ENCODE measurements at places on chromosomes 2 and 18.

GRCh38 chr2:235903782-235904584 is 264.2 kb downstream of the GBX2 start:
- no peak for DNase-seq

- no peak for DNase-seq
These were observed 73.2 kb downstream of the TGFA start for GRCh38 chr2:70480468-70480867.

DNA sequence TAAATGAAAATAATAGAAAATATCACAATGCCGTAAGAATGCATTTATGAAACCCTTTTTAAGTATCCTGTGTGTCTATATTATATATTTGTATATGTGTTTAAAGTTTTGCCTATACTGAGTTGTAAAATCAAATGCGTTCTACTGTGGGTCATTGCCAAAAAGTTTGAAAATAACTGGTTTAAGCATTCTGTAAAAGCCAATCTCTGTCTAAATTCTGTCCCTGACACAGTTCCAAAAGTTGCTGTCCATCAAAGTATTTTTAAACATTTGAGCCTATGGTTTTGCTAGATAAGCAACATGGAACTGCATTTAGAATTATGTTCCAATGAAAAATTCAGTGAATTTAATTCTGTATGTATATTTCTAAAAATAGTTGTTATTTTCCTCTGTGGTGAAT is 1360.4 kb upstream of the CRIM1 start:
- no peak for DNase-seq

DNA sequence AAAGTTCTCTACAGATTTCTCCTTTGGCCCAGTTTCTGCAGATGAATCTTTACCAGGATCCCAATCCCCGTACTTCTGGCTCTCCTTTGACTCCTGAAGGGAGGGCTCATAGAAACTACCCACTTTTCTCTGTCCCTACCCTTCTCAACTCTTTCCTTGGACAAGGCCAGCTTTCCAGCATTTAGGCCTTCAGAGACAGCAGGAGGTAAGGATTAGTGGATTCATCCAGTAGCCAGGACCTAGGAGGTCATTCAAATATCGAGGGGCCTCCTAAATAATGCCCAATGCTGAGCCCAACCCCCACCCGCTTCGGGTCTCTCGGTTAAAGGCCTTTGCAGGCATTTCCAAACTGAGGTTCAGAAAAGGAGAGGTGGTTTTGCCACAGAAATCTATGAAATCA is 4.8 kb upstream of the ZNF532 start:
- no peak for DNase-seq

- no peak for DNase-seq
These were observed 23.2 kb upstream of the RNF103 start for GRCh38 chr2:86646865-86647264.

DNA sequence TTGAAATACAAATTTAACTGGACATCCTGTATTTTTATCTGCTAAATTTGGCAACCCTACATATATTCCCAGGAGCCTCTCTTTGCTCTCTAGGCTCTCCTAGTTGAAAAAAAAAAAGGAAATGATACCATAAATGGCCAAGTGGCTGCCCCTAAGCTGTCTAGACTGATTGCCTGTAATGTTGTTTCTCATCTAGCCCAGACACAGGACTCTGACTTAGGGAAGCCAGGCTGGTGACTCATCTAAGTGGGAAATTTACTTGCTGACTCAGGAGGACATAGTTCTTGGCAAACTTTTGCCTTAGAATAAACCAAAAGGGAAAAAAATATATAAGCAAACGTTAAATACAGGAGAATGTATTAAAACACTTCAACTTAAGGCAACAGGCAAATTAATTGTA is 14.6 kb upstream of the ITGAV start:
- DNase-seq = no peak

DNA sequence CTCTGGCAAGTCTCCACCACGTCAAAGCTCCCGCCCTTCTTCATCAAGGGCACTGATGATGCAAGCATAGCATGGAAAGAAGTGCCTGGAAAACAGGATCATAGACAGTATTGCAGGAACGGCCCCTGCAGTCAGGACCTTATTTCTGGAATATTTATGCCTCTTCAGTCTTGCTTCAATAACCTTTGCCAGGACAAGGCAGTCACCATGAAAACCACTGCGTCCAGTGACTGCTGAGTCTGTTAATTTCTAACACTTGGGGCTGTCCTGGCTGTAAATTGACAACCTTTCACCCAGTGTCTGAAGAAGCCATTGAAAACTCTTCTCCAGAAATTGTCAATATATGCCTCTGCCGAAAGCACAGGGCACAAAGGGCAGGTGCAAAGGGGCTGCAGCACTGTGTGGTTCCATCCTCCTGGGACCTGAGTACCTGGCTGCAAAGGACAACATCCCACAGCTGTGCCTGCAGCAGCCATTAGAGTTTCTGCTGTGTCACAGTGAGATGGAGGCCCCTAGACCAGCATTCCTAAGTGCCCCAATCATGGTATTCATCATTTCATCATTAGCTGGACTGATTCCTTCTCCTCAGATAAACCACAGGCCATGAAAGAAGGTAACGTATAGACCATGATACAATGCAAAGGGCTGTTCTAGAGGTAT is 819.6 kb downstream of the RNF144A start:
- DNase-seq = no peak

GRCh38 chr18:55300936-55301531 is 287.0 kb downstream of the TCF4 start:
- no peak for DNase-seq

DNA sequence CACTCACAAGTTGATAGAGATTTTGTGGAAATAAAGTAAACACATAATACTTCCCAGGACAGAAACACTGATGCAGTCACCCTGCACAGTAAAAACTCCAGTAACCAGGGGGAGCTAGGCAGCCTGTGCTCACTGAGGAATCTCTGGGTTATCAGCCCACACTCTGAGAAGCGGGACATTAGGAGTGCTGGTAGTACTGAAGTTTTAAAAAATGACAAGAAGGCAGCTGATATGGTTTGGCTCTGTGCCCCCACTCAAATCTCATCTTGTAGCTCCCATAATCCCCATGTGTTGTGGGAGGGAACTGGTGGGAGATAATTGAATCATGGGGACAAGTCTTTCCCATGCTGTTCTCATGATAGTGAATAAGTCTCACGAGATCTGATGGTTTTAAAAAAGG is 31.4 kb downstream of the KCTD1 start:
- DNase-seq = no peak

DNA sequence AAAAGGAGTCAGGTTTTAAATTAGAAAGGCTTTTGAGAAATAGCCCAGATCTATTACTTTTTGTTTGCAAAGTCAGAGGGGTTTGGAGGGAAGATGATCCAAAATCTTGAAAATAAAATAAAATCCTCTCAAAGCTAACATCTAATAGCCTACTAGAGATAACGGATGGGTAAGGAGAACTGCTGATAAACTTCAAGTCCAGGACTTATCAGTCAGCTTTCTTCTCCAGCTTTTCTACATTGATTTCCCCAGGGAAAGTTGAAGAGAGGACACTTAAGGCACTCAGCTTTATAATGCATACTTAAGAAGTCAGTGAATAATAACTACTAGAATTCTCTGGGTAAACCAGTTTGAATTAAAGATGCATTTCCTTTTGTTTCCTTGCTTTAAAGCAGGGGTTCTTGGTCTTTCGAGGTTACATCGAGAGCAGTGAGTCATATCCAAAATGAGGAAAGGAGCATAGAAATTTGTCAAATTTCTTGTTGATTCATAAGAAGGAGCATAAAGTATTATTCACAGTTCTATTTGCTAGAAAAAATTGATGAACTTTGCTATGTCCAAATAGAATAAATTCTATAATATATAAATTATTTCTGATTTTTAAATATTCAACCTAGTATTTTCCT is 43.2 kb upstream of the ITPRID2 start:
- no peak for DNase-seq

GRCh38 chr2:64349131-64349530 is 104.8 kb upstream of the LGALSL start:
- DNase-seq = no peak

DNA sequence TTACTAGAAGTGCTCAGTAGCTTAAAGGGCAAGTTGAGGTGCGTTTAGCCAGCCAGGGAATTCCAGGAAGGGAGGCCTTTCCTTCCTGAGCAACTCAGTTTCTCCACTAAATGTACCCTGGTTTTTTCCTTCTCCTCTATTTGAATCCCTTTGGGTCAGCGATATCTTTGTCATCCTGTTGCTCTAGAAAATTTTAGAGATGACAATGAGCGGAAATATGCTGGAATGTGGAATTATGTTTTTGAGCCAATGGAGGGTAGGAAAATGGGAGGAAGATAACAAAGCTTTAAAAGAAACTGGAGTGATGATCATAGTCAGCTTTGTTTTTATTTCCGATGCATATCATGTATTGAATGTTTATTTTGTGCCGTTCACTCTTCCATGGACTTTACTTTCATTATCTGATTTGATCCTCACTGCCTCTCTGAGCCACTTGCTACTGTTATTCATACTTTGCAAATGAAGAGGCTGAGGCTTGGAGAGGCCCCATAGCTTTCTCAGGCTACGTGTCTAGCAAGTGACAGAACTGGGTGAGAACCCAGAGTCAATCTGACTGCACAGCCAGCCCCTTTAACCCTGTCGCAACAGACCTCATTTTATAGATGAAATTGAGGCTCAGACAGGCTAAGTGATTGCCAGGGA is 67.3 kb downstream of the NTSR2 start:
- DNase-seq = no peak

- DNase-seq = peak; percentile 57
These were observed 1110.6 kb upstream of the ACVR2A start for GRCh38 chr2:146734042-146734820.

- no peak for DNase-seq
These were observed 69.9 kb downstream of the TMEM247 start for GRCh38 chr2:46549166-46549844.

- DNase-seq = peak; percentile 99
These were observed 14.6 kb downstream of the ADI1 start for GRCh38 chr2:3504741-3505140.

GRCh38 chr2:238462782-238463396 is 36.2 kb downstream of the ASB1 start:
- DNase-seq = peak; percentile 14

DNA sequence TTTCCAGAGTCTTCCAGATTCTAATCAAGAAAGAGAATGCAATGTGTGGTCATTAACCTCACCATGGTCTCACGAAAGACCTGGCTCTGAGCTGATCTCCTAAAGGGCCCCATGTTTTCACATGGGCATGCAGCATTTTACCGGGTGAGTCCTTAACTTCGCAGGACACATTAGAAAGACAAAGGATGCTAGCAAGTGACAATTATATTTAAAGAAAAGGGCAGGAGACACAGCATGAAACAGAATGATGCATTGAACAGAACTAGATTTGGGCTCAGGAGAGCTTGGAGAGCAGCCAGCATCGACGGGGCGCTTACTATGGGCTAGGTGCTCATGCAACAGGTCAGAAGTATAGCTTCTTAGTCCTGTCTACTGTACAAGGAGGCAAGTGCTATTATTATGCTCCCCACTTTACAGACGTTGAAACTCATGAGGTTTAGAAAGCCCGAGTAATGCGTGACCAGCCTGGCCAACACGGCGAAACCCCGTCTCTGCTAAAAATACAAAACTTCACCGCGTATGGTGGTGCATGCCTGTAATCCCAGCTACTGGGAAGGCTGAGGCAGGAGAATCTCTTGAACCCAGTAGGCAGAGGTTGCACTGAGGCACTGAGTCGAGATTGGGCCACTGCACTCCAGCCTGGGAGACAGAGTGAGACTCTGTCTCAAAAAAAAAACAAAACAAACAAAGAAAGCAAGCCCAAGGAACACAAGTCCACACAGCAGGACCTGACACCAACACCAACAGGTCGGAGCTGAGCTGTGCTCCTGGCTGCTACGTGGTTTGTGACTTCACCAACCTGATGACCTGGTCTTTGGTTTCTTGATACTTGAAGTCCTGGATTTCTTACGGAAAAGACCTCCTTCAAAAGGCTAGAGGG is 16.1 kb downstream of the MBP start:
- DNase-seq = no peak

GRCh38 chr2:199461711-199462346 is 4.1 kb upstream of the SATB2 start:
- DNase-seq = no peak

DNA sequence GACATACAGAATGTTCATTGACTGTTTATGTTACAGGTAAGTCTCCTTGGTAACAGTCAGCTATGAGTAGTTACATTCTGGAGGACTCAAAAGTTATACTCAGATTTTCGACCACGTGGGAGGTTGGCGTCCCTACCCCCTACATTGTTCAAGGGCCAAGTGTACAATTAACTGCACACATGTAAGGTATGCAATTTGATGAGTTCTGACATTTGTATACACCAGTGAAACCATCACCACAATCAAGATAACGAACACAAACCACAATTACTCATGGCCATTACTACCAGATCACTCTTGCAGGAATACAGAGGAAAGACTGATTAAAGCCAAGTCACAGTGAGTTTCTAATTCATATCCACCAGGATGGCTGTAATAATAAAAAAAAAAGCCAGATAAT is 39.6 kb upstream of the LDLRAD4 start:
- no peak for DNase-seq

DNA sequence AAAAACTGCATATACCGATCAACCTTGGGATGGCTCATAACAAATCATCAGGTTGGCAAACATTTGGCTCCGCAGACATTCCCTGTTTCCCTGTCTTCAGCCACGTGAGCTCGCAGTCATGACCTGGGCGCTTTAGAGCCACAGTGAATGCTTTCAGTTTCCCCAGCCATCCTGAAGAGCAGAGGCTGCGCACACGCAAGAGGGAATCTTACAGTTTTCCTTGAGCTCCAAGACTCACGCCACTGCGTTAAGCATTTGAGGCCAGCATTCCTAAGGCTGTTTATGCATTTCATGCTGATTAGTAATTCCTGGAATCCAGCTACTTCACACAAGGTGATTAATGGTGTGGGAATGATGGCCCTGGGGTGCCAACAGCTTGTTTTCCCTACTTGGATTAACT is 95.1 kb downstream of the MTCL1 start:
- no peak for DNase-seq

GRCh38 chr2:184558713-184559464 is 39.4 kb upstream of the ZNF804A start:
- no peak for DNase-seq

DNA sequence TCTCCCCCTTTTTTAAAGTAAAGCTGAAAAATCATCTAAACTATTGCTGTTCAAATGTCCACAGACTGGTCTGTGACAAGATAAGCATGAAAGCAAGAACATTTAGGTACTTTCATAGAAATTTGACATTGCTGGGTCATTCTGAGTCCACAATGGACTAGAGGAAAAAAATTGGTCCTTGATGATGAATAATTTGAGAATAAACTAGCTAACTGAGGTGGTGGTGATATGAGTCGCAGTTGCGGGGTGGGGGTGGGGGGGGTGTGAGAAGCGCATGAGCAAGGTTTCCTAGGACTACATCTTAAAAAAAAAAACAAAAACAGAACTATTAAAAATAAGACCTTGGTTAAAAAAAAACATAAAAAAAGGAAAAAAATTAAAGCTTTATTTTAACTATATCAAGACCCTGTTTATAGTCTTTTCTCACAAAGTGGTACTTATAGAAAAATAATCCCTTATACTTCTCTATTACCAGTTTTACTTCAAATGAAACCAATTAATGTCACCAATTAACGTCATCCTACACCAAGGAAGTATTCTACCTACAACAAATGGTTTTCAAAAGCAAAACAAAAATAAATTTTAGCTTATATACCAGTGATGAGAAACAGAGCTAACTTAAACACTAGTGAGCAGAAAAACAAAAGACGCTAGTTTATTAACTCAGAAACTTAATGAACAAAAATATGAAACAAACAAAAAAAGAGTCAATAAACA is 88.1 kb downstream of the ASXL2 start:
- DNase-seq = no peak
